DMS153 (cell line): ENCODE measurements at places on chromosomes 11 and 22.

DNA sequence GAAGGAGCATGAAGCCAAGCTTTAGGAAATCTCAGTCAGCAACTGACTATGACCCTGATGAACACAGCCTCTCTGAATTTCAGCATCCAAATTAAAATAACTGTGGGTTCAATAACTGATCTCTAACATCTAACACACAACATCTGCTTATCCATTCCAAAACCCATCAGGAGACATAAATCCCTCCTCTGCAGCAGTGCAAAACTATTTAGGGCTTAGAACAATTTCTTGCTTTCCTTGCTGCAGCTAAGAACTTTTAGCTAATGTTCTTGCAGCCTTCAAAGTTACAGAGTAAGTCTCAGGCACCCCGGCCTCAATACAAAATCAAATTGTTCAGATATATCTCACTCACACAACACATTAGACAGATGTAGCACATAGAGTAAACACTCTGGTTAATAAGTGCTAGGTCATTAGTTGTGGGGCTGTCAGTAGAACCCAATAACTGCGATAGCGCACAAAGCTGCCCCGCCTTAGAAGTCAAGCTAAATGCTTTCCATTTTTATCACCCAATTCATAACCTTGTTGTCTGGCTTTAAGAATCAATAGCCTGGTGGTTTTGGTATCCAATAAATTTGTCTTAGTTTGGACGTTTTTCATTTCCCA lies 139.6 kb downstream of the LARGE1 start:
- DNase-seq = peak; percentile 47

DNA sequence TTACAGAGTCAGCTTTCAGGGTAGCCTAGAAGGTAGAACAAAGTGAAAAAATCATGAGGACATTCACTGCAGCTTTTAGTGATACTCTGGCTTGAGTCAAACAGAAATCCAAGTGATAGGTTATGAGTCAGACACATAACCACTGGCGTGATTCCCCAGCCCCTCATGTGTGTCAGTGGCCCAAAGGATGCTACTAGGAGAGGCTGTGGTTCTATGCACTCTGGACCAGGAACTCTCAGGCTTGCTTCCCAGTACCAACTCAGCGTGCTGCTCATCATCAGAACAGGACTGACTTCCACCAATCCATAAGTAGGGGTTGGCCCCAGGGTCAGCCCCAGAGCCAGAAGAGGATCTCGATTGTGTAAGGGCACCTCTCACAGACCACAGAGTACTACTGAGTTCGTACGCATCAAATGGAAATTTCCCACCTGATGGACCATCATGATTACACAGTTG lies 116.8 kb downstream of the MED15 start:
- no peak for DNase-seq

DNA sequence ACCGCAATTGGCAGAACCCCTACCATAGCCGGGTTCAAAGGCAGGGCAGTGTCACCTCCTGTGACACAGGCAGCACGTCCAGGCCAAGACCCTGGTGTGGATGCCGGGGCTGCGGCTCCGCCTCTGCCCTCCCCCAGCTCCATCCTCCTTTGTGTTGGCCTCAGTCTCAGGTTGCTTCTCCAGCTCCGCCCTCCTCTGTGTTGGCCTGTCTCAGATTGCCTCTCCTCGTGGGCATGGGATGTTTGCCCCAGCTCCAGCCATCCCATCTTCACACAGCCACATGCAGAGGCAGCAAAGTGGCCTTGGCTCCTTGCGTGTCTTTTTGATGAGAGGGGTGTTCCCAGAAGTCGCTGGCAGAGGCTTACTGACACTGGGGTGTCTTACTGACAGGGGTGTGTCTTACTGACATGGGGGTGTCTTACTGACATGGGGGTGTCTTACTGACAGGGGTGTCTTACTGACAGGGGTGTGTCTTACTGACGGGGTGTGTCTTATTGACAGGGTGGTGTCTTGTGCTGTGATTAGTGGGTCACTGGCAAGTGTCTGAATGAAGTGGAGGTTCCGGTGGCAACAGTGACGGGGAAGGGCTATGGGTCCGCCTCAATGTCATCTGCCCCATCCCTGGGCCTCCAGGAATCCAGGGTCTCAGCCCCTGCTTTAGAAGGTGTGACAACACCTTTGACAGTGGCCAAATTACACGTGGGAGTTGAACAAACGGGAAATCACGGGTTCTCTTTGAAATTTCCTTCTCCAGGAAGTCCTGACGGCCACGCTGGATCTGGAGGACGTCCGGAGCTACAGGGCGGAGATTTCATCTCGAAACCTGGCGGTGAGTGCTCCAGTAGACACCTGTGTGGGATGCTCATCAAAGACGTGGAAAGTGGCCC lies 24.9 kb downstream of the NADSYN1 start:
- no peak for DNase-seq

DNA sequence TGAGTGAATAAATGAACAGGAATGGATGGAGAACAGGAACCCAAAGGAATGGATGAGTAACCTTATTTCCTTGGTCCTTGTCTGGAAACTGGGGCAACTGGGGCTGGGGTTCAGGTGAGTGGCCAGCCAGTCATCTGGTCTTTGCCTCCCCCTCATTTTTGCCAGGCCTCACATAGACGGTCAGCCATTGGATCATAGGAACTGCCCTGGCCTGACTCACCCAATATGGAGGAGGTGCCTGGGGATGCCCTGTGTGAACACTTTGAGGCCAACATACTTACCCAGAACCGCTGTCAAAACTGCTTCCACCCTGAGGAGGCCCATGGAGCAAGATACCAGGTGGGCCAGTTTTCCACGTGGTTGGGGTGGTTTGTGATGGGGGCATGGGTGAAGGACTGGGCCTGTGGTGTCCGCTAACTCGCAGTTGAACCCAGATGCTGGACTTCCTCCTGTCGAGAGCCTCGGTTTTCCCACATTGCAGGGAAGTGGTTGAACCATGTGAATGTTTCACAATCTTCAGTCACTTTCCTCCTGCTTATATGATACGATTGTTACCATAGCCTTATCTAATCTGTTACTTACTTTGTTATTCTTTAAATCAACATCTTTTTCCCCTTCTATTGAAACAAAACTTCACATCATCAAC lies 4.4 kb downstream of the TRIOBP start:
- DNase-seq = no peak

GRCh38 chr11:122199661-122200060 lies 83.6 kb upstream of the BLID start:
- DNase-seq = no peak

DNA sequence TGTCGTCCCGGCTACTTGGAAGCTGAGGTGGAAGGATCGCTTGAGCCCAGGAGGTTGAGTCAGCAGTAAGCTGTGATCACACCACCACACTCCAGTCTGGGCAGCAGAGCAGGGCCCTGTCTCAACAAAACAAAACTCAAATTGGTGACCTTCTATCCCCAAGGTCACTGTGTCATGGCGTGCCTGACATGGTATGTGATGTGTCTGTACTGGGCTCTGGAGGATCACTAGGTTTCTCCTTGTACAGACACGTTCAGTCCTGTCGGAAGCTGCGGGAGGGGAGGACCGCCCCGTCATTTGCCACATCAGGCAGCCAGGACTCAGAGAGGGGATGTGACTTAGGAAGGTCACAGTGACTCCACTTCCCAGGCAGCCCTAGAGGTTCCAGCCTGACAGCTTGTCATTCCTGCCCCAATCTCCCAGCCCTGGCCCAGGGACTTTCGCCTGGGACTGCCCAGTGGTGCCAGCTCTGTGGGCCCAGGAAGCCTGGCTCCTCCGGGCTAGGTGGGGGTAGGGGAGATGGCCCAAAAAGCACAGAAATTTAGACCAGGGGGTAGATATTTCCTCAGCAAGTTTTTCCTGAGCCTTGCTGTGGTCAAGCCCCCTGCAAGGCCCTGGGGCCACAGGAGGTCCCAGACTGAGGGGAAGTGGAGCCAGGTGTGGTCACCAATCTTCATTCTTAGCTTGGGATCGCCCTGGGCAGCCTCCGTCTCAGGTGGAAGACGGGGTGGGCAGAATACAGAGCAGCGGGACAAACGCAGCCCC lies 53.2 kb downstream of the TRIOBP start:
- DNase-seq = no peak

DNA sequence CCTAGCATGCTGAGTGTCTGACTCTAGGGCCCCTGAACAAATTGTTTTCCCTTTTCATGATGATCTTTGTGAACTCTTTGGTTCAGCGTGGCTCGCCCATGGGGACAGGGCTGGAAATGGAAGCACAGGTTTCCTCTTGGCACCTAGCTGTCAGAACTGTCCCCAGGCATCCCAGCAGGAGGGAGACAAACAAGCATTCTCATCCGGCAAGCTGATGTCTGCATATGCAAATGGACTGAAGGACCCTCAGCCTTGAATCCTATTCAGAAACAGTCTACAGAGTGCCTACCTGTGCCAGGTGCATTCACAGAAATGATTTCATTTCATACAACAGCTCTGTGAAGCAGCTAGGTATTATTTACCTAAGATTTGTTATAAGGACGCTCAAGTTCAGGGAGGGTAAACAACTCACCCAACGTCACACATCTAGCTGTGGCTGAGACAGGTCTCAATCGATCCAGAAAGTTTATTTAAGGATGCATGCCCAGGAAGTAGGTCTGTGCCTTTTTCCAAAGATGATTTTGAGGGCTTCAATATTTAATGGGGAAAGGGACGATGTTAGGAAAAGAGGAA lies 176.4 kb downstream of the KIRREL3 start:
- DNase-seq = peak; percentile 90

DNA sequence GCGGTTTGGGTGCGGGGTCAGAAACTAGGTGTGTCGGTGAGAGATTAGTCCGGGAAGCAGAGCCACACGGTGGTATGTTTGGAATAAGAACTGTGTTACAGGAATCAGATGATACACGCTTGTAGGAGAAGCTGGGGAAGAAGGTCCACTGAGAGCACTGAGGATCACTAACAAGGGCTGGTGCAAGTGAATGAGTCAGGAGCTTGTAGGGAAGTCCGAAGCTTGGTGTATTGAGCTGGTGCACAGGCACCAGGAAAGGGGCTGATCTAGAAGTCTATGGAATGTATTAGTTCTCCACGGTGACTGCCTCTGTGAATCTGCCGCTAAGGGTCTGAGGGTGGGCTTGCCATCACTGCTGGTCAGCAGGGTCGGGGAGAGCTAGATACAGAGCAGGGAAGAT lies 18.8 kb upstream of the GRK3 start:
- no peak for DNase-seq

DNA sequence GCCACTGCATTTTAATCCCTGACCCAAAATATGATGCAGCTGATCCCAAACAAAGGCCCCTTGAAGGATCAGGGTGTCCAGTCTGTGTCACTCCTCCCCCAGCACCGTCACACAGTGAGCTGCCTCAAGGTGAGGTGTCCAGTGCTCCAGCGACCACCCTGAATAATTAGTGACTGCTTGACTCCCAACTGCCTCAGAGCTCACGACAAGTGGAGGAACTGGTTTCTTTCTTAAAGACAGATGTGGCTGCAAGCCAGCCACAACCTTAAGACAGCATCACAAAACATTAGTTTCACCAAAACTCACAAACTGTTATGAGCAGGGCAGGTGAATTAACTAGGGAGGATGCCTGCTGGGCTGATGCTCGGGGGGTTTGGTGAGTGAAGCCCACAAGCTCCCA lies 74.6 kb downstream of the PIWIL3 start:
- no peak for DNase-seq

GRCh38 chr11:18704045-18704645 lies 5.6 kb downstream of the TMEM86A start:
- no peak for DNase-seq

DNA sequence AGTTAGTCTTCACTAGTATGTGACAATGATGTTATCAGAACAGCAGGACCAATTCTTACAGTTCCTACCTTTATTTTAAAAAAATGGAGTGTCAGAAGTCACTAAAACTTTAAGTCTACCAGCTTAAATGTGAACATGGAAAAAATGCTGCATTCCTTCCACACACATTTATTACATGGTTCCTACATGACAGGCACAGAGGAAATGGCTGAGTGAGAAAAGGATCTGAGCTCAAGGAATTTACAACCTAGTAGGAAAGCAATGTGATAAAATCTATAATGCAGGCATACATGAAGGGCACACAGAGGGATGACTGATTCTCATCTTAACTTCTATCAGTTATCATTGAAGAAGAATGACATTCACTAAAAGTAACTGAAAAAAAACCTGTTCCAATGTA lies 23.0 kb downstream of the CLDN25 start:
- DNase-seq = no peak

DNA sequence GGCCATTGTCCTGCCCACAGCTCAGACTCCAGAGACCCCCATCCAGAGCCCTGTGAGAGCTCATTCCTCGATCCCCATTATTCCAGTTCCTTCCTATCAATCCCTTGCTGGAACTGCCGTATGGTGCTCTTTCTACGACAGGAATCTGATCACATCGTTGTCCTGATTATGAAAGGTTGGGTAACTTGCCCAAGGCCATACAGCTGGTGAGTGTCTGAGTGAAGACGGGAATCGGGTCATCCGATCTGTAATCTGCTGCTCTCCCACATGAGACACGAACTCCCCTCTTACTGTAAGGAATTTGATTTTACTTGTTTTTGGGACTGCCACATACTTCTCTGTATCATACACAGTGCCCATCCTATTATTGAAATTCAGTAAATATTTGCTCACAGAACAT lies 149.1 kb downstream of the OPCML start:
- DNase-seq = no peak

DNA sequence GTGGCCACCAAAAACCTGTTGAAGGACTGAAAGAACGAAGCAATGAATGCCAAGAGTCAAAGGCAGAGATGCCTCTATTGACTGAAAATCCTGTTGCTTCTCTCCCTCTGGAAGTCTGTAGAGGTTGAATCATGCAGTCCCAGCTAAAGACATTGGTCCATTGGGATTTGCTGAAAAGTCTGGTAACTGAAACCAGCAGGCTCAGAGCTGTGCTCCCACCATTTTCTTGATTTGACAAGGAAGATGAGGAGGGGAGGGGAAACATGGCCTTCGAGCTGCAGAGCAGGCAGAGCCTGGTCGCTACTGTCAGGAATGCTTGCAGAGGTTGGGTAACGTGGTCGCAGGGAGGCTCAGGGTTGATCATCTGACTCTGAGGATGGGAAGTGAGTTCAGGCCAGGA lies 72.8 kb upstream of the CSNK2A3 start:
- no peak for DNase-seq

DNA sequence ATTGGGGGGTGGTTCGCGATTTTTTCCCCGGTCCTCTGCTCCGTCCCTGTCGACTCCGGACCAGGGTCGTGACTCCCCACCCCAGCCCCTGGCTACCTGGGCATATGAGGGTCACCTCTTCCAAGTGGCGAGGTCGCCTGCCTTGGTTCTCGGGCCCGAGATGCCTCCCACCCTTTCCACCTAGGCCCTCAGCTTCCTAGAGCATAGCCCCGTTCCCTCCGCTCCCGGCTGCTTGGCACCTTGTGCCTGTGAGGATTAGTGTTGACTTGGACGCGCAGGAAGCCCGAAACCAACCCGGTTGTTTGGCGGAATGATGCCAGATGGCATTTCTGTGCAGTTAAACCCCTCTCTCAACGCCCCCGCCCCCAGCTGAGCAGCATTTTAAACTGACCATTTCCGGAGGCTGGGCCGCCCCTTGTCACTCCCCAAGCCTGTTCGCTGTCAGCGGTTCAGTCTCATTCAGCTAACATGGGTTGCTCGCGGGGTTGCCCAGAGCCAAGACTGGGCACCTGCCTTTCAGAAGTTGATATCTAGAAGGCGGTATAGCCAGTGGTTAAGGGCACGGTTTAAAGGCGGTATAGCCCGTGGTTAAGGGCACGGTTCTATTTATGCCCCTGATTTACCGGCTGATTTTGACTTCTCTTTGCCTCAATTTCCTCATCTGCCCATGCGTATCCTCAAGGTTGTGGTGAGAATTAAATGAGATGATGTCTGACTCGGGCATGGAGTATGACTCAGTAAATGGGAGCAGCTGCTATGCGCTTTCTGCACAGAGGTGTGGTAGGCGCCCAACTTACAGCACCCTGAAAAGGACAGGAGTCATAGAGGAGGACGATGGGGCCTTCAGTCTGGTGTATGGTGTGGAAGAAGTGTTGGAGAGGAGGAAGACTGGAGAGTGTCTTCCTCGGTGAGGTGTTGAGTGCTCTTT lies 639 bp downstream of the INCENP start:
- DNase-seq = no peak
